Activated naive CD4-positive, alpha-beta T cell treated with anti-CD3 and anti-CD28 coated beads, Interleukin-2, amount 50 U/mL, for 72 hours (primary cell): ENCODE measurements at places on chromosomes 1 and 21. TPM values are rescaled to one million over a fixed set of nuclear protein-coding genes. Genes with fewer than 3 reads are reported as not detected.

DNA sequence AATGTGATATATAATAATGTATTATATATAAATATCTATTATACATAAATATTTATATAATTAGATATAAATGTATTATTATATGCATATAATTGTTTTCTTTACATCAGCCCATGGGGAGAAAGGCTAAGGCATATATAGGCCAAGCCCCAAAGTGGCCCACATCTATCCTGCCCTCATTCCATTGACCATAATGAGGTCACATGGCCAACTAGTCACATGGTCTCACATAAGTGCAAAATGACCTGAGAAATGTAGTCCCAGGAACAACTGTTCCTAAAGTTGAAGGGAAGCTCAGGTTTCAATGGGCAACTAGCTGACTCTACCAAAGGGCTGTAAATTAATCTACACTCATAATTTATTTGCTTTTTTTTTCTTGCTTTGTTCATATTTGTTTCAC lies 14.5 kb upstream of the CCDC185 start:
- DNase-seq, result no peak

- DNase-seq, result no peak
Observed at GRCh38 chr1:56331207-56331891, 248.0 kb downstream of the PLPP3 start.

DNA sequence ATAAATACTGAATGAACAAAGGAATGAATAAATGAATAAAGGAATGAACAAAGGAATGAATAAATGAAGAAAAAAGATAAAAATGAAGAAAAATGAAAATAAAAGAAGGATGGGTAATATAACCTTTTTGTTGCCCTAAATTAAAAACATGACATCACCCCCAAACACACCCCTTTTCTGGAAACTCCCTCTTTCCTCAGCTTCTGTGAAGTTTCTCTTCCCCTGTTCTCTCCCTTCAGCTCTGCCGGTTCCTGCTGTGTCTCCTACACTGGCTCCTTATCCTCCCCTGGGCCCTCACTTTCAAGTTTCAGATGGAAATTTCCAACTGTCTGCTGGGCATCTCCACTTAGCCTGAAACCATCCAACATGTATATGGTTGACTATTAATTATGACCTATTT lies 37.9 kb downstream of the RAB3B start:
- no peak for DNase-seq

DNA sequence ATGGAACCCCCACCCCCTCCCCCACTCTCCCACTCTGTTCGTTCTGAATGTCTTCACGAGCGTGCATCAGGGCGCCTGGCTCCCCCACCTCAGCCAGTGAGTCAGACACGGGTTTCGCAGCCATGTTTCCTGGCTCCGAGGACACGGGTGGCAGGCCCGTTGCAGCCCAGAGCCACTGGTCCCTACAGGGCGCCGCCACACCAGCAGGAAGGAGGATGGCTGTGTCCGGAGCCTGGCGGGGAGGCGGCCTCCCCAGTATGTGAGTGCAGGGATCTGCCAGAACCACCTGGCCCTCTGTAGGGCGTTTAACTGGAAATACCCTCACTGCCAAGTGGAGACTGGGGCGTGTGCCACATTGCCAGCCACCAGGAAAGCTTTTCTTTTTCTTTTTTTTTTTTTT lies 18.5 kb downstream of the CSTB start:
- no peak for DNase-seq

- DNase-seq, result peak; percentile 27
Observed at GRCh38 chr1:148372731-148373130, 110.4 kb downstream of the PPIAL4G start.

Gene MPL
- total RNA-seq, result not detected

DNA sequence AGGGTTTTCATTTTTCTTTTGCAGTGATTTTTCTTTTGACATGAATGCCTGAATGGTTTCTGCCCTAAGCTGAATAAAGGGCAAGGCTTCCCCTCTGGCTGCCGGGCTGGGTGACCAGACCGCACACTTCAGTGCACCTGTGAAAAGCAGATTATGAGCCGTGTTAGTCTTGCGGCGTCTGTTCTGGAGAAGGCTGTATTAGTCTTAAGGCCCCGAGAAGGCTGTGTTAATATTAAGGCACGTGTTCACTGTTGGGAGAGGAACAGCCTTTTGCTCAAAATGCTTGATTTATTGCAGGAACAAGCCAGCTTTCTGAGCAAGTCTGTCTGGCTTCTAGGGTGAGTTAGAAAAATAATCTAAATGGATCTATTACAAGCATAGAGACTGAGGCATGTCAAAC lies 54.7 kb upstream of the DNAH14 start:
- no peak for DNase-seq

GRCh38 chr1:91549041-91549735 lies 48.5 kb downstream of the CDC7 start:
- DNase-seq, result no peak

- no peak for DNase-seq
Observed at GRCh38 chr1:77385551-77385950, 103.7 kb downstream of the AK5 start.

DNA sequence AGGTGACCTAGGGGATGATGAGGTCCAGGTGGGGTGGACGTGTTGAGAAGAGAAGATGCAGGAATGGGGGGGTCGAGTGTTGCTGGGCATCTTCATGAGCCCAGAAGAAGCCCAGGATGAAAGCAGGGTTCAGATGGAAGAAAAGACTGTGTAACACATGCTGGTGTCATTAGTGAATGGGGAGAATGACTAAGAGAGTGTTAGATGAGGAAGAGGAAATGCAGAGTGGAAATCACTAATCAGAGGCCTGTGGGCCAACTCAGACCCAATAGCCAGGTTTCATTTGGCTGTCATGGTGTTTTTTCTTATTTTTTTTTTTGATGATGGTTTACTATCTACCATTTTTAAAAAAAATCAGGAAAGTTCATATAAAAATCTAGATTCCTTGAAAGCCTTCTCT lies 180.8 kb upstream of the CAMK1G start:
- no peak for DNase-seq

DNA sequence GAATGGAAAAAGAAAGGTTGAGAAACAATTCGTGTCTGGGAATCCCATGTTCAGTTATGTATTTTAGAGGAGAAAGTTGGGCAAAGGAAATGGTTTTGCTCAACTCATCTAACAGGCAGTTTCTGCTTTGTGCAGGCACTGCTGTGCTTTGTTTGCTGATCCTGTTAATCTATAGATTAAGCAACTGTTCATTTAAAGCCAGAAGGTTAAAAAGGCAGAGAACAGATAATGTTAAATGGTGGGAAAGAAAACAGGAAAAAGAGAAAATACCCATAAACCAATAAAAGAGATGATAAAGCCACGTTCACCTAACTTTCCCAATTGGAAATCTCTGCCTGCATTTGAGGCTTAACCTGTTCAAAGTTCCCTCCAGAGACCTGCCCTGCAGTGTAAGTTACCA lies 70.0 kb downstream of the APP start:
- DNase-seq, result no peak

Gene HENMT1
- total RNA-seq, result 14.5 TPM

- DNase-seq, result no peak
Observed at GRCh38 chr1:6328696-6329095, 64.9 kb downstream of the ACOT7 start.

Gene EDARADD
- 0.60 TPM for total RNA-seq

DNA sequence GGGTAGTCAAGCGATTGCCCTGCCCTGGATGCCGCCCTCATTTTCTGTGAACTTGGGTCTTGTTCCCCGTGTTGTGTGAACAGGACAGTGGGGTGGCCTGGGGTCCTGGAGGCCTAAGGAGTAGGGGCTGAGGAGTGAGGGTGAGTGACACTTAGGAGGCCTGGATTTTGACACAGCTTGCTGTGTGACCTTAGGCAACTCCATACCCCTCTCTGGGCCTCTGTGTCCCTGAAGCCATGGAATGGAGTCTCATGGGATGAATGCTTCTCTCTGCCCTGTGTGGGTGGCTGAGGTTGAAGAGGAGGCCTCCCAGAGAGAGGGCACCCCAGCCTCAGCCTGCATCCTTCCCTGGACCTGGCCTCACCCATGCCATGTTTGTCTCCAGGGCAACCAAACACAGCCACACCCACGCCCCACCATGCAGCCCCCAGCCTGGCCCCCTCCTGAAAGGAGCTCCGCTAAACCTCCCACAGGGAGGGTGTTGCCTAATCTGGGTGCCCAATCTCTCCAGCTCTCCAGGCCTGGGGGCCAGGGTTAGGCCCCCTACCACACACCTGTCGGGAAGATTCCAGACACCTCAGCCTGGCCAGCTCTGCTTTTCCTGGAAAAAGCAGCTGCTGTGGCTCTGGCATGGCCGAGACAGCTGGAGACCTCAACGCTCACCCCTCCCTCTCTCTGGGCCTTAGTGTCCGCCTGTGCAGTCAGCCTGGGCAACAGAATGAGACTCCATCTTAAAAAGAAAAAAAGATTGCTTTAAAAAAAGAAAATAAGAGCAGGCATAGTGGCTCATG lies 9.9 kb downstream of the MYOM3 start:
- DNase-seq, result no peak

- no peak for DNase-seq
Observed at GRCh38 chr1:68157416-68157815, 74.9 kb downstream of the WLS start.

Gene ADORA1
- not detected for total RNA-seq

- peak; percentile 75 for DNase-seq
Observed at GRCh38 chr1:12143631-12144155, 23.1 kb upstream of the TNFRSF1B start.

- DNase-seq, result no peak
Observed at GRCh38 chr1:224724566-224724965, 108.4 kb downstream of the CNIH3 start.

- DNase-seq, result no peak
Observed at GRCh38 chr1:2610036-2610959, 22.5 kb downstream of the MMEL1 start.

Gene OR14K1
- total RNA-seq, result not detected
